ENCODE measurements at places on chromosomes 5 and 9. TPM values are rescaled to one million over a fixed set of nuclear protein-coding genes. Genes with fewer than 3 reads are reported as not detected.

Gene LCN15
- not detected for polyA plus RNA-seq

Gene CENPH
- polyA plus RNA-seq = 10.6 TPM

Gene TAF11L10
- not detected for polyA plus RNA-seq

Gene NSG2
- polyA plus RNA-seq = not detected

Gene SLC12A7
- 6.8 TPM for polyA plus RNA-seq
